ENCODE measurements at places on chromosomes 5 and 9.

DNA sequence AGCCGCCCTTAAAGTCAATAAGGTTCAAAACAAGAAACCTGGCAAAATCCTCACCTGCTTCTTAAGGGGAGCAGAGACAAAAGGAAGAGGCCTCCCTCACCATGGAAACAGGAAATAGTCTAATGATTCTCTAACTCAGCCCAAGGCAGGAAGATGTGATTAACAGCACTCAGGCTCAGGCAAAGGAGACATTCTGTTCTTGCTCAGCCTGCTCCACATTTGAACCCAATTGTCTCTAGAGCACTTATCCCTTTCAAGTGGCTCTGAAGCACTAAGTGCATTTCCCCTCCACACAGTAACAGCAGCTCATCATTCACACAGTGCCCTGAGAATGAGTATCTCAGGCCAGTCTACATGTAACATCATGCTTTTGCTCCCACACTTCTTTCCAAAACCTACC is 72.3 kb downstream of the NIPSNAP3B start:
- no peak for DNase-seq

- DNase-seq = no peak
Observed at GRCh38 chr5:157471709-157472108, 11.7 kb downstream of the NIPAL4 start.

- DNase-seq = no peak
Observed at GRCh38 chr5:3778000-3778550, 182.4 kb downstream of the IRX1 start.

- DNase-seq = peak; percentile 2
Observed at GRCh38 chr5:73321757-73322436, 126.7 kb downstream of the FOXD1 start.

- no peak for DNase-seq
Observed at GRCh38 chr9:136603216-136603615, 57.4 kb upstream of the NOTCH1 start.

- no peak for DNase-seq
Observed at GRCh38 chr5:1104327-1105006, 7.4 kb downstream of the SLC12A7 start.

GRCh38 chr9:136995772-136996311 is 526 bp downstream of the CLIC3 start:
- no peak for DNase-seq

DNA sequence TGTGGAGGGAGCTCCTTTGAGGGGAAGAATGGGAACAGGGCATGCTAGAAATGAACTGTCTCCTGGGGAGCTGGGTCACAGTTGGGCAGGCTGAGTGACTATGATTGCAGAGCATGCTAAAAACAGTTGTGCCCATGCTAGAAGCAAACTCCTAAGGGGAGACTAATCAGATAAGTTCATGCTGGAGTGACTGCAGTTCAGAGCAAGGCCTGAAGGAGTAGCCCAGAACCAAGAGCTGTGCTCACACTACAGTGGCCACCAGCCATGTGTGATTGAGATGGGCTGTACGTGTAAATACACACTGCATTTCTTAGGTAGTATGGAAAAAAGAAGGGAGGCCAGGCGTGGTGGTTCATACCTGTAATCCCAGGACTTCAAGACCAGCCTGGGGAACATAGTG is 10.3 kb upstream of the AK1 start:
- no peak for DNase-seq

GRCh38 chr9:89473762-89474469 is 24.0 kb downstream of the SEMA4D start:
- no peak for DNase-seq

GRCh38 chr5:145350513-145350912 is 484.6 kb downstream of the PRELID2 start:
- DNase-seq = no peak

DNA sequence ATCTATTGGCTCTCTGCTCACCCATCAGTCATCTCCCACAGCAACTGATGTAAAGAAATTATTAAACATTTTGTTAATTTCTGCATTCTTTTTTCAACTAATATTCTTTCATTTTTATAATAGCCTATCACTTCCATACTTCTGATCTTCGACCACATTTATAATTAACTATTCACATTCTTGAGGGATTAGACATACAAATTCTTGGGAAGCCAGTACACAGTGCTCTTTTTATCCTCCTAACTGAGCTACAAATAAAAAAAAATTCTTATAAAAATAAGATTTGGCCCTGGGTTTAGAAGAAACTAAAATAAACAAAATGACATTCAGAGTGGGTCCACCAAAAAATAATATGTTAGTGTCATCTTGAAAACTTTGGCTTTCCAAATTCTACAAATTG is 103.7 kb upstream of the ITGA1 start:
- no peak for DNase-seq

GRCh38 chr5:132280371-132281240 is 13.6 kb upstream of the SLC22A4 start:
- DNase-seq = no peak

DNA sequence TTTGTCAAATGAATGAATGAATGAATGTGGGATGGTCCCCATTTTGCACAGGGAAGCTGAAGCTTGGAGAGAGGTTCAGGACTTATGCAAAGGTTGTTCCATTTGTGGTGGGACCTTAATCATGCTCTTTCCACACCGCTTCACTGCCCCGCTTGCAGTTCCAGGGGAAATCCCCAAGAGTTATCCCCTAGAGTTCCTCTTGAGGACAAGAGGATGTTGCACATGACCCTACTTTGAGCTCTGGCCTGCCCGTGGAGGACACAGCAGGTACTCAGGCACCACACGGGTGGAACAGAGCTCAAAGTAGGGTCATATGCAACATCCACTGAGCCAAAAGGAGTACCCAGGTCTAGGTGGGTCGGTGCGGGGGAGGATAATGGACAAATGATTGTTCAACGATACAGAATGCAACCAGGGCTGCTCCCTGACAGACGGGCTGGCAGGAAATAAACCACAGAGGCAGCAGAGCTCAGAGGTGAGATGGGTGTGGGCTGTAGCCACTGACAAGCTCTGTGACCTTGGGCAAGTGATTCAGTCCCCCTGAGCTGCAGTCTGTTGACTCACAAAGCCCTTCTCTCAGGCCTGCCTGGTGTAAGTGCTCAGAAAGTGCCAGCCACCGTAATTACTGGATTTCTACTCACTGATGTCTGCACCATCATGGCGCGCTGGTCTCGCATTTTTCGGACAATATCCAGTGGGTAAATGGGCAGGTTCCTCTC is 60.3 kb upstream of the EPB41L4B start:
- DNase-seq = no peak

GRCh38 chr5:131005963-131006684 is 158.9 kb downstream of the HINT1 start:
- DNase-seq = no peak

- DNase-seq = no peak
Observed at GRCh38 chr5:122498163-122498562, 186.1 kb downstream of the SNCAIP start.

DNA sequence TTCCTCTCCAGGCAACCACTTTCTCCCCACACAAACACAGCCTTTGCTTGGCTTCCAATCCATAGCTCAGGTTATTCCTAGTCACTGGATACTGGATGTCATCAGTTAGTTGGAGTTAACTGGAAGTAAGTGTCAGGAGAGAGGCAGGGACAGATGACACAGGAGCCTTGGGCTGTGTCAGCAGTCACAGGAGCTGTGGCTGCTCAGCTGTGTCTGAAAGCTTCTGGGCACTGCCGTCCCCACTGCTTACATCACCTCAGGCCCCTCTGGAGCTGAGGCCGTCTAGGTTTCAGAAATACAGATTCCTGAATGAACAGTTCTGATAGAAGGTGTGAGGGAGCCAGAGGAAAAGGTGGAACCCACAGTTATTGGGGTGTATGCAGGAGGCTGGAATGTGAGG is 17.3 kb upstream of the FAM240B start:
- DNase-seq = no peak

- DNase-seq = peak; percentile 12
Observed at GRCh38 chr9:128899566-128900322, 17.8 kb downstream of the LRRC8A start.

DNA sequence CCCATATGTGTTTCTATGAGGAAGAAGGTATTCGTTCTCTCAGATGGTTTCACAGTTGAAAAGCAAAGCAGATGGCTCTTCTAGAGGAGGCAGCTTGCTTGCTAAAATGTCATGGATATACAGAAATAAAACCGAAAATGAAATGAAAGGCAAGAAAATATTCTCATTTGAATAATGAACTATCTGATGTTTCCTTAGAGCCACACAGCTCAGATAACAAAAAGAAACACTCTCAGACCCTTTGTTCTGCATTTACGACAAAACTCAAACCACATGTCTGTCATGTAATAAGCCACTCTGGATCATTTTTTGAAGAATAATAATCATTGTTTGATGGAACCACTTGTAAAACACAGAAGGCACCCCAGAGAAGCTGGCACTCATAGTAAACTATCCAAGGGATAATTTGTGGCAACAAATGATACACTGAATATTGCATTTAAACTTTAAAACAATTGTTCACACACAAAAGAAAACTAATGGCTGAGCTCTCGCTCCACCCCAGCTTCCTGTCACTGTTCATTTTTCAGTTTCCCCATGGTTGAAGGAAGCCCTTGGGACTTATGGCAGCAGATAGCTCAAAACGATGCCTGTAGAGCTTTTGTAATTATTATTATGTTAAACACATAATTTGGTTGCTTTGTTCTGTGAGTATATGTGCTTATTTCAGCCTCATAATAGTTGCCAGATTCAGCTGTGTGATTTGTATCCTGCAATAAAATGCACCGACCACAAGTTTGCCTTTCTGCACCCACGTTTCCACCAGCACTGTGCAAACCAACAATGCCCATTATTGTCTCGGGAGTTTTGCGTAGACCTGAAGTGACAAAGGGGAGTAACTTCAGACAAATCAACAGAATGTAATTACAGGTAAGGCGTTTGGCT is 256.0 kb downstream of the TMEM167A start:
- DNase-seq = no peak

GRCh38 chr9:114289571-114290481 is 33.1 kb upstream of the ORM1 start:
- peak; percentile 58 for DNase-seq

GRCh38 chr5:68630354-68630753 is 414.8 kb downstream of the PIK3R1 start:
- no peak for DNase-seq

DNA sequence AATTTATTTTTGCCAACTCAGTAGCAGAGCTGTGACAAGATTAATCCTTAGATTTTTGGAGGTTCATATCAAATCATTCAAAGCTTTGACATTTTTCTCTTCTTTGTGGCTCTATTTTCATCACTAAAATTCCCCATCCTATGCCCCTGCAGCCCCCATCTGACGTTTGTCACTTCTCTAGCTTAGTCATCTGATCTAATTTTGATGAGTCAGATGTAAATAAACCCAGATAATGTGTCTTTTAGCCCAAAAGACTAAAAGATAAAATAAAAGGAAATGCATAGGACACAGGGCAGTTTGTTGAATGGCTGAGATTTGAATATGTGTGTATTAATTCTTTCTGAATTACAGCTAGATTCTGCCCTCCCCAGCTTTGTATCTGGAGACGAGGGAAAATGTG is 897 bp upstream of the HSPB3 start:
- no peak for DNase-seq

DNA sequence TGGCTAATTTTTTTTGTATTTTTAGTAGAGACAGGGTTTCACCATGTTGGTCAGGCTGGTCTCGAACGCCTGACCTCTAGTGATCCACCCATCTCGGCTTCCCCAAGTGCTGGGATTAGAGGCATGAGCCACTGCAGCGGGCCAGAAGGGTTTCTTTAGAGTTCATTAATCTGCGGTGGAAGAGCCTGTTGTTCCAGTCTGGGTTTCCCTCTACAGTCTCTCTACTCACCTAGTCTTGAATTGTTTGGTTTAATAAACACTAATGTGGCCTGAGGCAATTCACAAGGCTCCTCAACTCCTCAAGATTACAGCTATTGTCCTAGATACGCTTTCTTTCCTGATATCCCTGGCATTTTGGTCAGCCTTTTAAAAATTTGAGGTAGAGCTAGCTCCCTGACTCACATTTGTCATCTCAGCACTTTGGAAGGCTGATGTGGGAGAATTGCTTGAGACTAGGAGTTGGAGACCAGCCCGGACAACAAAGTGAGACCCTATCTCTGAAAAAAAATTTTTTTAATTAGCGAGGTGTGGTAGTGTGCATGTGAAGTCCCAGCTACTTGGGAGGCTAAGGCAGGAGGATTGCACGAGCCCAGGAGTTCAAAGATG is 4.6 kb upstream of the SAR1B start:
- no peak for DNase-seq

GRCh38 chr9:16794871-16795639 is 75.4 kb downstream of the BNC2 start:
- DNase-seq = no peak

DNA sequence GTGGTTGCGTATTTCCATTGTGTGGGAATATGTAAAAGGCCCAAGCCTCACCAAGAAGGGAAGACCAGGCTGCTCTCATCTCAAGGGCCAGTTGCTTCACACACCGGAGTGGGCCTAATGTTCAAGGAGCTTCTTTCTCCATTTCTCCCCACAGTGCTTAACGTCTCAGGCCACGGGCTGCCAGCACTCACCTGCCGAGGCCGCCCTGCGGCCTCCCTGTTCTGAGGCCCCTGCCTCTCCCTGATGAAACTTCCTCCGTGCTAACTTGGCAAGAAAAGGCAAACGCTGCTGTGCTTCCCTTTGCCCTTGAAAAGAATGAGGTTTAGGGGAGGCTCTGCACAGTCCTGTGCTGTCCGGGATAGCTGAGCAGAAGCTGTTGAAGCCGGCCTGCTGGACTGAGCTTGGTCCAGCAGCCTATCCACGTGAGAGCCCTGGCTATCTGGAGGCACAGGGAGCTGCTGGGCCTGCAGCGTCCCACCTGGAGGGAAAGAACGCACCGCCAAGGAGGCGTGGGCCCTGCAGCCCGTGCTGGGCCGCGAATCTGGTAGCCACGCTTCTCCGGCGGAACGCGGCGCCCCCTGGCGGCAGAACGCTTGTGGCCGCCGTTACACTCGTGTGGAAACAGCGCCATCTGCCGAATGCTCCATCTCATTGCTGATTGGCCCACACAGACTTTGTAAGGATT is 73.5 kb upstream of the PRSS3 start:
- peak; percentile 57 for DNase-seq

- DNase-seq = no peak
Observed at GRCh38 chr9:35537913-35538312, 48.0 kb downstream of the RUSC2 start.

DNA sequence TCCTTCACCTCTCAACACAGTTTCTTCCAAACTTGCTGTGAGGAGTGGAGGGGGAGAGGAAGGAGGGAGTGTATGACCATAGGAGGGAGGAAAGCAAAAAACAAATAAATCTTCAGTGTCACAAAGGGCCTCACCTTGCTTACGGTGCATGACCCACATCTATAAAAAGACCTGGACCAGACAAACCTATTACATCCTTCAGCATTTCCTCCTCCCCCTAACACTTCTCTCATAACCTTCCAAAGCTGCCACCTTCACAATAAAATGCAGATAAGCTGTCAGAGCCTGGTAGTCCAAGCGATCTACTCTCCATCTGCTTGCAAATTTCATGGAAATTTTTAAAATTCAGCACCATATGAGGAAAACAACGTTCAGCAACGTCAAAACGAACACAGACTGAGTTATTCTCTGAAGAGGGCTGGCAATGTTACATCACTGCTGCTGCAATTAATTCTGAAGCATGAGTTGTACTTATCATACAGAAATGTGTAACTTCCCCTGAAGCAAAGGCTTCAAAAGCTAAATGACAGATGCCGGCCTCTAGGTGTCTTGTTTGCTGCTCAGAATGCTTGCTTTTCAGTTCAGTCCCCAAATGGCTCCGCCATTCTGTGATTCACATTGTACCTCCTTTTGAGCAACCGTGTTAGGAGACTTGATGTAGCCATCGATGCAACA is 62.9 kb downstream of the EFNA5 start:
- peak; percentile 12 for DNase-seq

- DNase-seq = peak; percentile 98
Observed at GRCh38 chr9:133793471-133793870, 55.3 kb upstream of the SARDH start.

GRCh38 chr5:87541033-87541432 is 128.3 kb upstream of the CCNH start:
- DNase-seq = no peak

Measured in NCI-H2171 treated with DMSO at 0.1 percent for 48 hours (cell line).